Mesothelial cell of epicardium (in vitro differentiated cells): ENCODE measurements at places on chromosomes 1 and 21. TPM values are rescaled to one million over a fixed set of nuclear protein-coding genes. Genes with fewer than 3 reads are reported as not detected.
A peak's percentile ranks its signal among the peaks of the same experiment; 100 is the strongest.

GRCh38 chr1:22860414-22860800 is 112.3 kb downstream of the LACTBL1 start:
- H3K4me3 ChIP-seq, result no peak overlapping the region
- no peaks in the 10 kb centered on the region for H3K27me3 ChIP-seq
- peaks cover 14% of the 10 kb centered on the region for H3K36me3 ChIP-seq
- no peak for DNase-seq
- peaks cover 10% of the 10 kb centered on the region for H3K4me1 ChIP-seq

DNA sequence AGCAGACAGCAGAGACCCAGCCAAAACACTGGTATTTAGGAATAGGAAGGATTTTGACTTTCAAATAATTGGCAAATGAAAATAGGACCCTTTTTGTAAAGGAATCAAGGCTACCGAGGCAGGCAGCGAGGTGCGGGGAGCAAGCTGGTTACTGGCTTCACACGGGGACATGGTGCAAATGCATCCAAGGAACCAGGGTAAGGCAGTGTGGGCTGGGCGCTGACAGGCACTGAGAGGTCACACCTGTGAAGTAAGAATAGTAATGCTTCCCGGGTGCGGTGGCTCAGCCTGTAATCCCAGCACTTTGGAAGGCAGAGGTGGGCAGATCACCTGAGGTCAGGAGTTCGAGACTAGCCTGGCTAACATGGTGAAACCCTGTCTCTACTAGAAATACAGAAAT is 15.5 kb downstream of the CHAF1B start:
- no peaks in the 10 kb centered on the region for H3K4me1 ChIP-seq
- H3K36me3 ChIP-seq, result peaks cover 19% of the 10 kb centered on the region
- no peak for DNase-seq
- H3K4me3 ChIP-seq, result no peak overlapping the region

- peaks cover 12% of the 10 kb centered on the region for H3K4me1 ChIP-seq
- no peak for DNase-seq
- H3K36me3 ChIP-seq, result peaks cover 6% of the 10 kb centered on the region
- no peak overlapping the region for H3K27ac ChIP-seq
These were observed 7.4 kb downstream of the GPR137B start for GRCh38 chr1:236149696-236150228.

Gene TNNI3K
- total RNA-seq, result 0.51 to 1.5 TPM (median 0.93 TPM) in 3 replicates

DNA sequence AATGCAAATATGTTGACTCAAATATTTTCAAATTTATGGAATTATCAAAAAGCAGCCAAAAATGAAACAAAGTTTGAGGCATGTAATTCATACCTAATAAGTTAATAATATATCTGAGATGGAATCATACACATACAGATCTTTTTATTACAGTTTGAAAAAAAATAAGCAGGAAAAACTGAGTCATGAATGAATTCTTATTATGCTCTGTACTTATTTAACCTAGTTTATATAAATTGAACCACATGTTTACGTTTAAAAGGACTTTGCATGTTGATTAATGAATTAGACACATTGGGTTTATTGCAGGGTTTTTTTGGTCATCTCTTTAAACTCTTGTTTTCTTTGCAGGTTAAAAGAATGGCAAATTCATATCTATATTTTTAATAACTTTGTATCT is 40.9 kb downstream of the CMPK1 start:
- no peaks in the 10 kb centered on the region for H3K4me1 ChIP-seq
- H3K36me3 ChIP-seq, result peaks cover 19% of the 10 kb centered on the region
- no peaks in the 10 kb centered on the region for H3K27me3 ChIP-seq
- DNase-seq, result no peak
- no peak overlapping the region for H3K27ac ChIP-seq
- no peak overlapping the region for H3K4me3 ChIP-seq

GRCh38 chr21:35616090-35616489 is 444.2 kb downstream of the SETD4 start:
- DNase-seq, result no peak
- peaks cover 2% of the 10 kb centered on the region for H3K27me3 ChIP-seq
- no peaks in the 10 kb centered on the region for H3K36me3 ChIP-seq

Gene SPAG17
- 2.7 to 4.7 TPM (median 3.7 TPM) in 3 replicates for total RNA-seq

- H3K27ac ChIP-seq, result peak overlapping the region; percentile 99
- no peak for DNase-seq
- H3K36me3 ChIP-seq, result peaks cover 2% of the 10 kb centered on the region
- no peaks in the 10 kb centered on the region for H3K27me3 ChIP-seq
- peak overlapping the region; percentile 95 for H3K4me3 ChIP-seq
These were observed 2.0 kb downstream of the PTPRF start for GRCh38 chr1:43532716-43533115.

GRCh38 chr1:27235827-27236226 is 1.4 kb downstream of the WDTC1 start:
- H3K27me3 ChIP-seq, result no peaks in the 10 kb centered on the region
- H3K27ac ChIP-seq, result peak overlapping the region; percentile 89
- no peaks in the 10 kb centered on the region for H3K36me3 ChIP-seq

- H3K36me3 ChIP-seq, result peaks cover 4% of the 10 kb centered on the region
- DNase-seq, result no peak
- H3K27ac ChIP-seq, result peak overlapping the region; percentile 75
- no peaks in the 10 kb centered on the region for H3K27me3 ChIP-seq
- H3K4me1 ChIP-seq, result peaks cover 55% of the 10 kb centered on the region
These were observed 27.6 kb downstream of the WNT4 start for GRCh38 chr1:22115286-22115685.

Gene OR2M3
- not detected in 3 replicates for total RNA-seq

GRCh38 chr1:10685196-10685807 is 111.1 kb downstream of the CASZ1 start:
- H3K36me3 ChIP-seq, result no peaks in the 10 kb centered on the region
- peaks cover 2% of the 10 kb centered on the region for H3K27me3 ChIP-seq
- no peak overlapping the region for H3K27ac ChIP-seq
- peaks cover 48% of the 10 kb centered on the region for H3K4me1 ChIP-seq
- no peak overlapping the region for H3K4me3 ChIP-seq

GRCh38 chr1:12619792-12620487 is 1.9 kb upstream of the DHRS3 start:
- peak overlapping the region; percentile 99 for H3K4me3 ChIP-seq
- peaks cover 61% of the 10 kb centered on the region for H3K4me1 ChIP-seq
- DNase-seq, result peak; percentile 61
- no peaks in the 10 kb centered on the region for H3K27me3 ChIP-seq

- H3K27me3 ChIP-seq, result peaks cover 81% of the 10 kb centered on the region
- H3K4me1 ChIP-seq, result no peaks in the 10 kb centered on the region
- no peak for DNase-seq
- no peak overlapping the region for H3K4me3 ChIP-seq
- H3K27ac ChIP-seq, result no peak overlapping the region
These were observed 137.1 kb downstream of the ACTL8 start for GRCh38 chr1:17892225-17892624.

Gene C4BPB
- total RNA-seq, result 0.47 to 0.78 TPM in 2 of 3 replicates, not detected in the other

DNA sequence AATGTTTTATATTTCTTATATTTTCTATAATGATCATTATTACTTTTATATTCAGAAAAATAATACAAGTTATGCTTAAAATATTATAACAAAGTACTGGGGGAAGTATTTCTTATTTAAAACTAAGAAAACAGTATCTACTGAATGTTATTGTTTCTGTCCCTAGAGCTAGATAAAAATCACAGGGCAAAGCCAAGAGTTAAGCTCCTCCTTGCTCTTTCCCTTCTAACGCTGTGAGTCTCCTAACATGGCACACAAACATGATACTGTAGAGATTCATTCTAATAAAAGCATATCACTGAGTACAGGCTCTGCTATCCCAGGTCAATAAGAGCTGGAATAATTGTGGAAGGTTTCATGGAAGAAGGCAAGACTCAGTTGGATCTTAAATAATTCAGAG is 53.4 kb downstream of the PTPN14 start:
- peak overlapping the region; percentile 27 for H3K27ac ChIP-seq
- H3K4me3 ChIP-seq, result no peak overlapping the region
- H3K27me3 ChIP-seq, result no peaks in the 10 kb centered on the region
- peaks cover 27% of the 10 kb centered on the region for H3K4me1 ChIP-seq
- DNase-seq, result no peak
- H3K36me3 ChIP-seq, result peaks cover 2% of the 10 kb centered on the region

DNA sequence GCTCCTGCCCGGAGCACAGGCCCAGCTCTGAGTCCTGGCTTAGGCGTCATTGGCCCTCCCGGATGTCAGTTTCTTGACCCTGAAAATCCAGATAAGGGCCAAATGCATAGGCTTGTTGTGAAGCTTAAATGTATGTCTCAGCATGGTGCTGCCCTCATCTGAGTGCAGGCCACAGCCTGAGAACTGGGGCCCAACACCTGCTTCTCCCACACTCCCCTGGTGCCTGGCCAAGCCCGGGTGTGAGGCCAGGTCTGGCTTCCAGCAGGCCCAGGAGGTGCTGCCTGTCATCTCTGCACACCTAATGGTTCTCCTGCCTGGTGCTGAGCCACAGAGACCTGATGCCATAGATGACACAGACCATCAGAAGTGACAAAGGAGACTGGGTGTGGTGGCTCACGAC is 14.0 kb downstream of the MX2 start:
- DNase-seq, result no peak
- no peak overlapping the region for H3K4me3 ChIP-seq
- H3K27me3 ChIP-seq, result peaks cover 2% of the 10 kb centered on the region
- peaks cover 3% of the 10 kb centered on the region for H3K4me1 ChIP-seq

DNA sequence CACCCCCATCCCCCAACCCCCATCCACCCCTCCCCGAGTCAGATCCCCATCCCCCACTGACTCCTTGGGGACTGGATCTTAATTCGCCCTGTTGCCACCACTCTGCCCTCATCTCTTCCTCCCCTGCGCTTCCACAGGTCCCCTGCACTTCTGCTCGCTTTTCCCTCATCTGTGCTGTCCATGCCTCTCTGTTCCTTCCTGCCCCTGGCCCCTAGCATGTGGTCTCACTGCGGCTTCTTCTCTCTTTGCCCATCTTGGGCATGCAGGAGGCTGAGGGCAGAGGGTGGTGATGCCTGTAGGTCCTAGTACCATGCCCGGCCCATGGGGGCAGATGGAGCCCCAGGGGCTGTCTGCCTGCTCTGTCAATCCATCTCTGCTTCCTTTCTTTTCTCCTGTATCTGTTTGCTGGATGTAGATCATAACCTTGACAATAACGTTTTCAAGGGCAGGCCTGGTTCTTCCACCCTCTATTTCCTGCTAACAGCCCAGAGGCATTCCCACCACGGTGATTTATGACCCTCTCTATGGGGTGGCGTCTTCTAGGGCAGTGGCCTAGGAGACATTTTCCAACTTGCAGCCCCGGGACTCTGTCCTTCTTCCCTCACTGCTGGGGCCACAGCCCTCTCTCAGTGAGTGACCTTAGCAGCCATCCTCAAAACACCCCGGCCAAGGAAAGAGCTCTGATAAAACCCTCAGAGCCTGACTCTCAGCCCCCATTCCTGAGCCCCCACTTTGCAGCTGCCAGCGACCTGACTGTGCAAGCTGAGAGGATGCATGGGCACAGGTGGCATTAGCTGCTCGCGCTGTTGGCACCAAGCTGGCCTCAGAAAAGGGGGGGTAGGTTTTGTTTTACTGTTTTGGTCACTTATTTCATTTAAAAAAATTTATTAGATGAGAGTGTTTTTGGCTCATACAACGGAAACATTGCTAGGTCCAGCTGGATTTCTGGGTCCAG is 33.9 kb downstream of the TMEM51 start:
- peak overlapping the region; percentile 2 for H3K27ac ChIP-seq
- H3K4me1 ChIP-seq, result peaks cover 10% of the 10 kb centered on the region
- no peaks in the 10 kb centered on the region for H3K36me3 ChIP-seq
- H3K4me3 ChIP-seq, result no peak overlapping the region
- no peak for DNase-seq

GRCh38 chr1:174013864-174014418 is 8.2 kb downstream of the RC3H1 start:
- H3K27me3 ChIP-seq, result no peaks in the 10 kb centered on the region
- H3K4me1 ChIP-seq, result peaks cover 13% of the 10 kb centered on the region
- H3K4me3 ChIP-seq, result no peak overlapping the region
- H3K36me3 ChIP-seq, result peaks cover 15% of the 10 kb centered on the region

- H3K27ac ChIP-seq, result no peak overlapping the region
- no peak for DNase-seq
- peaks cover 6% of the 10 kb centered on the region for H3K4me1 ChIP-seq
- H3K4me3 ChIP-seq, result no peak overlapping the region
- H3K27me3 ChIP-seq, result peaks cover 6% of the 10 kb centered on the region
- H3K36me3 ChIP-seq, result no peaks in the 10 kb centered on the region
These were observed 33.1 kb upstream of the LMO4 start for GRCh38 chr1:87295445-87296110.

Gene LCE2A
- total RNA-seq, result not detected in 3 replicates

Gene FMO2
- not detected in 3 replicates for total RNA-seq

GRCh38 chr1:42960122-42960390 is 1.4 kb upstream of the SLC2A1 start:
- peak overlapping the region; percentile 93 for H3K4me3 ChIP-seq
- peak overlapping the region; percentile 91 for H3K27ac ChIP-seq
- no peak for DNase-seq
- no peaks in the 10 kb centered on the region for H3K27me3 ChIP-seq

DNA sequence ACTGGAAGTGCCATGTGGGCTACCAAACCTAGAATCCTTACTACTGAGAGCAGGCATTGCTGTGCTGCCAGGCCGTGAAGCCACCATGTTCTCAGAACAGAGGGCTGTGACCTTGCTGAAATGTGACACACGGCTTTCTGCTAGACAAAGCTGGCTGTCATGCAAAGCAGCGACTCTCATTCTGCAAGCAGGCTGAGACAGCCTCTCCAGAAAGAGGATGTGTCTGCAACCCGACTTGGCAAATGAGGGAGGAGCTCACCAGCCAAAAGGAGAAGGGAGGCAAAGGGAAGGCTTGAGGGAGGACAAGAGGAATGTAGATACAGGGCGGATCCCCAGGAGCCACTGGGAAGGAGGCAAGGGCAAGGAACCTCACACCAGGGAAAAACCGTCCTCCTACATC is 85.7 kb upstream of the KRTAP19-8 start:
- DNase-seq, result no peak
- H3K4me3 ChIP-seq, result no peak overlapping the region
- H3K27ac ChIP-seq, result no peak overlapping the region
- H3K4me1 ChIP-seq, result peaks cover 11% of the 10 kb centered on the region
- H3K36me3 ChIP-seq, result peaks cover 33% of the 10 kb centered on the region

Gene TMEM240
- total RNA-seq, result 16.7 to 18.3 TPM (median 17.3 TPM) in 3 replicates

DNA sequence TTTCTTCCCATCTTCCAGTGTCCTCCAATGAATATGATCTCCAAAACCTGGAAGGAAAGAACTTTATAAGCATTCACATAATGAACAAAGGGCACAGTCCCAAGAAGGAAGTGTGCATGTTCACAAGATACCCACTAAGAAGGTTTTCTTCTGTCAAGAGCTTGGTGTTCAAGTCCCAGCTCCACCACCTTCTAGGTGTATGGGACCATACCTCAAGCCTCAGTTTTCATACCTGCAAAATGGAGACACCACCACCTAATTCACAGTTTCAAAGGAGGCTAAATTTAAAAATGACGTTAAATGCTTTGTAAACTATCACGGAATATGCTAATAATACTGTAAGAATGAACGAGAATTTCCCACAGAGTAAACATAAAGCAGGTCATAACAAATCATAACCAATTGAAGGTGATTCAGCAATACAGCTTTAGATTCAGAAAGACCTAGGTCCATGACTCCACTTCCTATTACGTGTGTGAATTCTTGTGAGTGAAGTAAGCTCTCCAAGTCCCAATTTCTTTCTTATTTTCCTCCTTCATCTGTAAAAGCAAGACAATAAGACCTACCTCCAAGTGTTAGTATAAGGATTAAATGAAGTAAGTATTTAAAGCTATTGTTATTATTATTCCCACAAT is 8.1 kb upstream of the KTI12 start:
- no peak for DNase-seq
- no peak overlapping the region for H3K4me3 ChIP-seq
- peaks cover 23% of the 10 kb centered on the region for H3K36me3 ChIP-seq

Gene S100A7
- total RNA-seq, result not detected in 3 replicates
